ENCODE measurements at places on chromosomes 1 and 21. TPM values are rescaled to one million over a fixed set of nuclear protein-coding genes. Genes with fewer than 3 reads are reported as not detected.
A peak's percentile ranks its signal among the peaks of the same experiment; 100 is the strongest.

DNA sequence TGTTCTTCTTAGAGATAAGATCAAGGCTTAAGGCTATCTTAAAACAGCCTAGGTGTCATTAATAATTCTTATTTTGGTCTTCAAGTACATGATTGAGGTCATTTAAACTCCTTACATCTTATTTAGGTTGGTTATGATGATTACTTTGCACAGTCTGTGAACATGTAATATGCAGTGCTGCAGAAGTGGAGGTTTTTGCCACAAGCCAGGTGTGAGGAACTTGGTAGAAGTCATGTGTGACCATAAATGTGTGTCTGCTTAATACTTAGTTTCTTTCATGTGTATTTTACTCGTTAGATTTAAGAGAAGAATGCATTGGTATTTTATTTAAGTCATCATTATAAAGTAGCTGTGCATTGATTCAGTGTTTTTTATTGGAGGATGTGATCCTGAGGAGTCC, 10.1 kb downstream of the ATG4C start:
- DNase-seq, result no peak

GRCh38 chr1:15186846-15187151, 33.3 kb downstream of the TMEM51 start:
- DNase-seq, result no peak

- DNase-seq, result no peak
Observed at GRCh38 chr1:37485902-37486679, 11.7 kb downstream of the ZC3H12A start.

DNA sequence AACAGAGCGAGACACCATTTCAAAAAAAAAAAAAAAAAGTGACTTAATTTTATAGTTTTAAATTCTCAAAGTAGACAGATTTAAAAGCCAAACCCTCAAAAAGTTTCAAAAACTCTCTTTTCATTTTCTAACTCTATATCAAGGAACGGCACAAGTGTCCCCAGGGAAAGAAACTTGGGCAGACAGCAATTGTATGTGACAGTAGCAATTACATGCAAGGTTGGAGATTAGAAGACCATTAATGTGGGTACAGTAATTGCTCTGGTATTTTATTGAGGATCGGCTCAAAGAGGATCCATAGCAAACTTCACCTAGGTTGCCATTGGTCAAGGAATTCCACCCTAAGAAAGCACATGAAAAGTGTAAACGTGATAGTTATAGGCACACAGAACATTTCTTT, 46.2 kb downstream of the ACBD6 start:
- DNase-seq, result no peak

- DNase-seq, result peak; percentile 81
Observed at GRCh38 chr1:209569455-209570207, 13.9 kb upstream of the CAMK1G start.

GRCh38 chr1:198497326-198498102, 43.0 kb downstream of the ATP6V1G3 start:
- DNase-seq, result no peak

- DNase-seq, result no peak
Observed at GRCh38 chr1:218967836-218968235, 205.8 kb upstream of the LYPLAL1 start.

DNA sequence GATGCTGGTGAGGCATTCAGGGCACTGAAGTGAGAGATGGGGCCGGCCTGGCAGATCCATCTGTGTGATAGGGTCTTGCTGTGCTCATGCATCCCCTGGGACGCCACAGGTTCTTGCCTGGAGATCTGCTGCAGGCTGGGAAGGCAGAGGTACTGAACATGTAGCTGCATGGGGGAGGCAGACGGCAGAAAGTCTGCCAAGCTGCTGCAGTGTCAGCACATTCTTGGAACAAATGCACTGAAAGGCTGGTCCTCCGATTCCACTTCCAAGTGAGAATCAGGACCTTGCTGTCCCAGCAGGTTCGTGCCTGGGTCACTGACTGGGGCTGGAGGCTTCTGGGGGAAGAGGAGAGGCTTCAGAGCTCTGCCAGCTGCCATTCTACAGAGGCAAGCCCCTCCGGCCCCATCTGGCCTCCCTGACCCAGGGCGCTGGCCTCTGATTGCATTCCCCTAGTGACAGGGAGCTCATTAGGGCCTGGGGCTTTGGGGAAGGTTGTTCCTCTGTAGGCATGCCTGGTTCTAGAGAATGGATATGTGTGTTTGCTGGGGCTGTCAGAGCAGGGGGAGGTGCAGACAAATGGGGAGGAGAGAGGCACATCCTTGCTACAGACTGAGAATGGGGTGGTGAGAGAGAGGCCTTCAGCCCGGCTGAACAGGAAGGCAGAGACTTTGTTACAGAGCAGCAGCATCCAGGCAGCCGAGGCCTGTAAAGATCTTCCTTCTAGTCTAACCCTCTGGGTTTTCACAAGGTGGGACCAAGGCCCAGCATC, 174.0 kb downstream of the TRABD2B start:
- peak; percentile 66 for DNase-seq

DNA sequence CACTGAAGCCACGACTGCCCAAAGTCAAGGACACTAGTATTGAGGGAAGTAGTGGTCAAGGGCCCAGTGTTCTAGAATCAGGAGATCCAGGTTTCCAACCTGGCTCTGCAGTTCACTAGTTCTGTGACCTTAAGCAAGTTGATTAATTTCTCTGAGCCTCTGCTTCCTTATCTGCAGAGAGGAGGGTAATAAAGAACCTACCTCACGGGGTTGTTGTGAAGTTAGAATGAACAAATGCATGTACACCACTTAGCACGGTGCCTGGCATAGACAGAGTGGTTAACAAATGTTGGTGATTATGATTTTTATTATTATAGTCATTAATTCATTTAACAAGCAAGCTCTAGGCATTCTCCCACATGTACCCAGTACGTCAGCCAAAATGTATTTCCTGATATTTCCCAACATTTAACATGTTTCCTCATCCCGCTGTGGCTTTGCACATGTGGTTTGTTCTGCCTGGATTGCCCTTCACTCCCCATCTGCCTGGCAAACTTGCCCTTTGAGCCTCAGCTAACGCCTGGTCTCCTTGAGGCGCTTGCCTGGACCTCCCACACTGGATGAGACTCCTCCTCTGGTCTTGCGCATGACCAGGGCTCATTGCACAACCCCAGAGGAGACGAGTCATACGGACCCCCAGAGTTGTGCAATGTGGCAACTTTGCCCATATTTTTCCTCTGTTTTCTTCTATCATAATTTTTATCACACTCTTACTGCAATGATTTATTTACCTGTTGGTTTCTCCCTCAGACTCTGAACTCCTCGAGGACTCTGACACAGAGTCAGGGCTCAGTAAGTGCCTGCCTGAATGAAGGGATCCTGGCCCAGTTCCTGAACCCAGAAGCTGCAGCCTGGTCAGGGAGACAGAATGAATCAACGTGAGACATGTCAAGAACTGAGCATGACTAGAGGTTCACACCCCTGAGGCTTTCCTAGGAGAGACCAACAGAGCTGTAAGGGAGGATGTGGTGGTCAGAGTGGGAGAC, 20.7 kb upstream of the MFSD2A start:
- peak; percentile 85 for DNase-seq

- no peak for DNase-seq
Observed at GRCh38 chr1:209103092-209103491, 480.4 kb upstream of the CAMK1G start.

DNA sequence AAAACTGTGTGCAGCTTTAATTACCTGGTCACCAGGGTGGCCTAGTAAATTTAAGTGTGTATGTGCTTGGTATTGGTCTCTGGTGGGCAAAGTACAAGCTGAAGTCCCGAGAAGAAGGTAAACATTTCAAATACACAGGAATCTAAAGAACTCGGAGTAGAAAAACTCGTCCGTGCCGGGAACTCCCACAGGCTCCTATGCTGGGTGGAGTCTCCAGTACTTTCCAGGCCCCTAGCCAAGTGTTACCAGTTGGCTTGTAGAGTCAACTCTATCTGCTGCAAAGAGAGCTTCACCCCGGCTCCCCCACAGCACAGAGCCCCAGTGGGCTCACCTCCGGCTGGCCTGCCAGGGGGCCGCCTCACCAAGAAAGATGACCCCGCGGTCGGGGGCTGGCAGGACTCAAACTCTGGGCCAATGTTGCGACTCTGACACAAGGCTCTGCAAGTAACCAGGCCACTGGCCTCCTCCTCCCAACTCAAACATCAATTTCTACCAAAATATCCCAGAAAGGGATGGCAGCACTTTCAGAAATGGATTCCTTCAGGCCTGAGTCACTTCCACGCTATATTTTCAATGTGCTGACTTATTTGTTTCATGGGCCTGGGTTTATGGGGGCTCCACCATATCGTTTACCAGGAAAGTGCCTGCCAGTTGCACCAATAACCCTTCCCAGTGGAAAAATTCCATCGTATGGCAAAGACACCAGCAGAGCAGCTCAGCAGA, 73.9 kb downstream of the SLC66A1 start:
- DNase-seq, result peak; percentile 76

DNA sequence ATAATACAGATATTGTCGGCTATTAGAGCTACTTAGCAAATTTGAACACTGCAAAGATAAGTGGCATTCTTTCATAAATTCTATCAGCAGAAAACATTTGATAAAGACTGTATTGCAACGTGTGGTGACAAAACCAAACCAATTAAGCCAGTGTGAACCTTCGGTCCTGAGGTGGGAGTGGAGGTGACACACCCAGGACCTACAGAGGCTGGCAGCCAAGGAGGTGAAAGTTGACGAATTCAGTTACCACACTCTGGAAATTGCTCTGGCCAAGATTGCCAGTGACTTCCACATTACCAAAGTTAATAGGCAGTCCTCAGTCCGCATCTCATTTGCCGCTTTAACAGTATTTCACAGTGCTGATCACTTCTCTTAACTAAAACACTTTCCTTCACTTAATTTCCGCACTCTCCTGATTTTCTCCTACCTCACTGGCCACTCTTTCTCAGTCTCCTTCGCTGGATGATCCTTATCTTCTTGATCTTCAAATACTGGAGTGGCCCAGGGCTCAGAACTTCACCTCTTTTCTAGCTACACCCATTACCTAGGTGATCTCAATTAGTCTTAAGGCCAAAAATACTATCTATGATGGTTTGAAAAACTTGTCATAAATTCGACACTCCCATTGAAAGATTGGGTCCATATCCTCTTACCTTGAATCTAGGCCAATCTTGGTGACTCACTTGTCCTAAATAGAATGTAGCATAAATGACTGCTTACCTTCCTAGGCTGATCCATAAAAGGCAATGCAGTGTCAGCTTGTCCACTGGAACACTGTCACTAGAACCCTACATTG, 5.1 kb upstream of the CDC42BPA start:
- DNase-seq, result no peak

DNA sequence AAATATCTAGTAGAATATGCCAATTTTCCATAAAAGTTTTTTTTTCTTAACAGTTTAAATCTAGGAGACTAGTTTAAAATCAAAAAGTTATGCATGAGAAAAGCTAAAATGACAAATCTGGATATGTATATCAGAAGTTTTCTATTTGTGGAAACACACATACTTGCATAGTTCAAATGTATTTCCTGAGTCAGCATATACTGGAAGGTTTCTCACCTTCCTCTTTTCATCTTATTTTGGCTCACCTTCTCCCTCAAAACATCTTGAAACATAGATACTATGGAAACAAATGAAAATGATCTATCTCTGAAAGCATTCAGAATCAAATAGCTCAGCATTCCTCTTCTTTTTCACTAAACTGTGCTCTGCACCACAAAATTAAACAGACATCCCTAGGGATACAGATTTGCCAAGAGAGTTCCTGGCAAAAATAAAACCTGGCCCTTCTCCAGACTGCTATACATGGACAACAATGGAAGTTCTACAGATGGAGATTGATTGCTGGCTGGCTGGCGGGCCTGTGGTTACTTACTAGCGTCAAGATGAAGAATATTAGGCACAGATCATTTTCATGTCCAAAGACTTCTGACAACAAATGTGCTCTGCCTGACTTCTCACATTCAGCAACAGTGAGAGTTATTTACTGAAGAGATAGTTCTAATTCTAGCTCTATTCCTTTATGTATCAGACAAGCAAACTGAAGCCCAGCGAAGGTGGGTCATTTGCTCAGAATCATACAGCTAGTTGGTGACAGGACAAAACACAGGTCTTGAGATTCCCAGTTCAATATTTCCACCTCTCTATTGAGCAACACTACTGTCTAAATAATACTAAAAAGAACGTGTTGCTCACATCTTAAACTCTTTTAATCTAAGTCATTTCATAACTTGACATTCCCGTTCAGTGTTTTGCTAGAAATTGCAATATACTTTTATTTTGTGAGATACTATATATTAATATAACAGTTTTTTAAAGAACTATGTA, 26.6 kb downstream of the DIPK1A start:
- DNase-seq, result no peak

- DNase-seq, result no peak
Observed at GRCh38 chr1:103949779-103950178, 200.1 kb downstream of the AMY1C start.

GRCh38 chr1:213120386-213120785, 69.3 kb downstream of the RPS6KC1 start:
- no peak for DNase-seq

DNA sequence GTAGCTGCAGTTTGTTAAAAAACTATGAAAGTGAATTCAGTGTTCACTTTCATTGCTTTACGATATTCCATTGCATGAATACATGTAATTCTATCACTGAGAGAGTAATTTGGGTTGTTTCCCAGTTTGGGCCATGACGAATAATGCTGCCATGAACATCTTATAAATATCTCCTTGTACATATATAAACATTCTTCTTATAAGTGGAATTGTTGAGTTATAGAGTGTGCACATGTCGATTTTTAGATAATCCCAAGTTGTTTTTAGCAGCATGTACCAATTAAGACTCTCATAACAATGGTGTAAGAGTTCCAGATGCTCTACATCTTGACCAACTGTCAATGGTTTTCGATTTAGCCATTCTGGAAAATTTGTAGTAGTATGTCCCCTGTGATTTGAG, 40.9 kb downstream of the ALG6 start:
- no peak for DNase-seq

DNA sequence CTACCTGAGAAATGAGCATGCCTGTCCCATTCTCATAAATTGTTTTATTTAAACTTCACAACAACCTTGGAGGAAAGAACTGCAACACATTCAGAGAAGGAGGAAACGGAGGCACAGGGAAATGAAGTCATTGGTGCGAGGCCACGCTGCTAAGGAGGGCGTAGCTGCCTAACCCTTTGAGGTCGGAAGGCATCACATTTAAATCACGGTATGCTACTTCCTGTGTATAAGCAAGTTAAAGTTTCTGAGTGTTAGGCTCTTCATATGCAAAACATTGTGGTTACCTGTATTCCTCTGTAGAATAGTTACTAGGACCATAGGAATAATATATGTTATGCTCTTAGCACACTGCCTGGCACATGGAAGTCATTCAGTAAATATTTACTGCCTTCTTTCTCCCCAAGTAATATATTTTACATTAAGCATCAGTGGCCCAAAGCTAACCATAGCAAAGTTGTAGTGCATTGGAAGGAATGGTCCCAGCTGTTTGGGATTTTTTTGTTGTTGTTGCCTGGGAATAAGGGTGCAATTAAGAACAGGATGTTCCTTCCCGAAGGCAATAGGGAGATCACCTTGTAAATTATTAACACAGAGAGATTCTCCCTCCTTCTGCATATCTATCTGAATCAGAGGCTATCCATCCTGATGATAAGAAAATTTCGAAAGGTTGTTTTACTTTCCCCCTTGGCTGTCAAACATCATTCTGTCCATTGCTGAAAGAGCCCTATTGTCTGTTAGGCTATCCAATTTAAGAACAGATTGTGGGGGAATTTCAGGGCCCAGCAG, 192.2 kb upstream of the C8B start:
- DNase-seq, result no peak

GRCh38 chr1:38213646-38214434, 167.2 kb upstream of the POU3F1 start:
- no peak for DNase-seq

Gene OR6K6
- total RNA-seq, result not detected

Gene PPFIA4
- 22.2 TPM for total RNA-seq

Gene HTR6
- total RNA-seq, result not detected

Gene OVAAL
- 2.0 TPM for total RNA-seq

Gene KIRREL1
- 11.3 TPM for total RNA-seq

Gene FMO2
- total RNA-seq, result 59.4 TPM

Gene TPTE
- not detected for total RNA-seq

Gene GOLT1A
- total RNA-seq, result not detected
